AG20443 (cell line): ENCODE measurements at places on chromosomes 7 and 10.
A peak's percentile ranks its signal among the peaks of the same experiment; 100 is the strongest.

GRCh38 chr10:15821046-15821683, 39.1 kb downstream of the MINDY3 start:
- peak; percentile 17 for DNase-seq

GRCh38 chr7:156019776-156020565, 207.7 kb upstream of the SHH start:
- DNase-seq = no peak

GRCh38 chr7:131225619-131226513, 101.8 kb upstream of the MKLN1 start:
- DNase-seq = peak; percentile 50

- DNase-seq = no peak
Measured at GRCh38 chr7:97145068-97145467, 27.6 kb downstream of the SDHAF3 start.

DNA sequence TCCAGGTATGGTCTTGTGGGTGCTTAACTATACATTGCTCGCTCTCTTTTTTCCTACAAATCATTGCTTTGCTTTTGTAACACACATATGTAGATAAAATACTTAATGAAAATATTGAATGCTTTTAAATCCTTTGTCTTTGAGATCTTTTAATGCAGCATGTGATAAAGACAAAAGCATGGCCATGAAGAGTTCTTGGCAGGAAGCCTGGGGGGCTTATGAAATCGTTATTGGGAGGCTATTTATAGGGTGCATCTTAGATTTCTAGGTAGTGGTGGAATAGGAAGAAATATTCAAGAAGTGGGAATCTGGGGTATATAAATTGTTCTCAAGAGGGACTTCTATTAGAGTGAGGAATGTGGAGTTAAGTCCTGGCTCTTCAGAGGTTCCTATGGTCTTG, 21.9 kb downstream of the UBE2D1 start:
- no peak for DNase-seq

DNA sequence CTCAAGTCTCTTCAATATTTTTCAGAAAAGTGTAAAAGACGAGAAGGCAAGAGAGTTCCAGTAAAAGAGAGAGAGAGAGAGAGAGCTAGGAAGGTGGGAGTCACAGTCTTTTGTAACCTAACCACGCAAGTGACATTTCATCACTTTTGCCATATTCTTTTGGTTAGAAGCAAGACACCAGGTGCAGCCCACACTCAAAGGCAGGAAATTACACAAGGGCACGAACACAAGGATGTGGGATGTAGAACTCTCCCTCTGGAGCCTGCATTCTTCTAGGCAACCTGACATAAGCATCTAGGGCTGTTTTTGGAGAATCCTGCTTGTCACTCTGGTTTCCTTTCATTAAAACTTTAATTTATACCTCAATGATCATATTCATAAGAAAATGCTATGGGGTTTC, 1213.1 kb downstream of the DNAJB9 start:
- no peak for DNase-seq

DNA sequence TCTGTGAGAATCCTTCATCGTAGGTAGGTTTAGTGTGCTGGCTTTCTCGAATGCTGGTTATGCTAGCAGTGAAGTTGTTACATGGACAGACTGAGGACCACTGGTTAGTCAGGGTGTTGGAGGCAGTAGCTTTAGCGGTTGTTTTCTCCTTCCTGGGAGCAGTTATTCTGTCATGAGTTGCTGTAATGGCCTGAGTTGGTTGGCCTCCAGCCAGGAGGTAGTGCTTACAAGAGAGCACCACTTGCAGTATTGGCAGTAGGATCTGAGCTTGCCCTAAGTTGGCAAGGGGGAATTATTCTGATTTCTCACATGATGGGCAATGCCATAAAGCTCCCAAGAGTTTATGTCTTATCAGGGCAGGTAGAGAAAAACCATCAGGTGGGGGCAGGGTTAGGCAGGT, 58.0 kb downstream of the IPMK start:
- DNase-seq = no peak

- DNase-seq = peak; percentile 73
Measured at GRCh38 chr10:117005026-117005526, at the start of gene SHTN1. SHTN1 (minus strand) TSS chr10:117005187; CDS start chr10:117005079, 108 bp downstream.

GRCh38 chr10:84739641-84740040, 411.3 kb downstream of the CCSER2 start:
- no peak for DNase-seq

GRCh38 chr7:102860351-102860811, 52.4 kb upstream of the LRRC17 start:
- DNase-seq = peak; percentile 25

- peak; percentile 14 for DNase-seq
Measured at GRCh38 chr7:2289111-2289586, 25.1 kb downstream of the SNX8 start.

DNA sequence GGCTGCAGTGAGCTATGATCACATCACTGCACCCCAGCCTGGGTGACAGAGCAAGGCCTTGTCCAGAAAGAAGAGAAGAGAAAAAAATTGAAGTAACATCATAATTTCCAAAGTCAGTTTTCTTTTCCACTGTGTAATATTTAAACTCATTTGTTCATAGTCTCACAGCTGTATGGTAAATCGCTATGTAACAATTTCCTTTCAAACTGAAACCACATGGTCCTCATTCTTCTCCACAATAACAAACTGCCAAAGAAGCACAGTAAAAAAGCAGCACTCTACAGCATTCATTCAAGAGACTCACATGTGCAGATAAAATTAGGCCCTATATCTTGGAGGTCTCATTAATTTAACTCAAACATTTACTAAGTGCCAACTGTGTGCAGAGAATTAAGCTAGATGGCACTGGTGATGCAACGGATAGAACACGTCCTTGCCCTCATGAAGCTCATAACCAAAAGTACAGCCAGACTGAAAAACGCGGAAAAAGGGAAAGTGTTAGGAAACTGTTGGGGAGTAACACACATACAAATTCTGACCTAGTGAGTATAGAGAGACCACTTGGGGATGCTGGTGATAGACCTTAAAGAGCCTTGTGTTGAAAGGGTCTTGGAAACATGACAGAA, 174.0 kb upstream of the KCTD7 start:
- no peak for DNase-seq

DNA sequence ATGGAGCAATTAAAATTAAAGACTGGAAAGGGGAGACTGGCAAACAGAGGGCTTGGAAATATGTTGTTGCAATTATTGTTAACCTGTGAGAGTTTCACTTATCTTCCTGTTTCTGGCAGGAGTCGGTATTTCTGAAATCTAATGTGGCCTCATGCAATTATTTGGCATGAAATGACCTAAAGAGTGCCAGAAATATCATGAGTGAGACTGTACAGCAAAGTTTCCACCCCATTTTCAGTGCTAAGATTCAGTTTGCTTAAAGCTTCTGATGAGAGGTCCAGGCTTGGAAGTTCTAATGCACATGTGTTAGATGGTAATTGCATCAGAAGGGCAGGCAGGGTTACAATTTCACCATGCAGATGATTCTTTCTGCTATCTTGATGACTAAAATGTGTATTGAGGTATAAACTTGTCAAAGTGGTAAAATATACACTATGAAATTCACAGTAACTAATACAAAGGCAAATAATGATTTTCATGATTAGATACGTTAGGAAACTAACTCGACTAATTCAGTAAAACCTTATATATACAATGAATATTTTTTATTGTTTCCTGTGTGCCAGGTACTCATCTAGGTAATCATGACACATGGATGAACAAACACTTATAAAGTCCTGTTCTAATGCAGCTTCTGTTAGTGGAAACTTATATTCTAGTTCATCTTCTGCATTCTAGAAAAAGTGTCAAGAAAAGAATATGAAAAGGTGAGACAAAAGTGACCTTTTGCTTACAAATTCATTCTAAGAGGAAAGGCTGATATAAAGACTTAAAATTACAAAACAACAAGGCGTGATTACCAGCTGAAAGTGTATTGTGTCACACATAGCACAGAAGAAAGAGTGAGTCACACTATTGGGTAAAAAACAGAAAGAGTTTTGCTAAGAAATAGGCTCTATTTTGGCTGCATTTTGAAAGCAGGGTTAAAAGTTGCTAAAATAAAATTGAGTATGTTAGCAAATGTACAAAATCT, 533.4 kb upstream of the SEMA3D start:
- DNase-seq = peak; percentile 56

DNA sequence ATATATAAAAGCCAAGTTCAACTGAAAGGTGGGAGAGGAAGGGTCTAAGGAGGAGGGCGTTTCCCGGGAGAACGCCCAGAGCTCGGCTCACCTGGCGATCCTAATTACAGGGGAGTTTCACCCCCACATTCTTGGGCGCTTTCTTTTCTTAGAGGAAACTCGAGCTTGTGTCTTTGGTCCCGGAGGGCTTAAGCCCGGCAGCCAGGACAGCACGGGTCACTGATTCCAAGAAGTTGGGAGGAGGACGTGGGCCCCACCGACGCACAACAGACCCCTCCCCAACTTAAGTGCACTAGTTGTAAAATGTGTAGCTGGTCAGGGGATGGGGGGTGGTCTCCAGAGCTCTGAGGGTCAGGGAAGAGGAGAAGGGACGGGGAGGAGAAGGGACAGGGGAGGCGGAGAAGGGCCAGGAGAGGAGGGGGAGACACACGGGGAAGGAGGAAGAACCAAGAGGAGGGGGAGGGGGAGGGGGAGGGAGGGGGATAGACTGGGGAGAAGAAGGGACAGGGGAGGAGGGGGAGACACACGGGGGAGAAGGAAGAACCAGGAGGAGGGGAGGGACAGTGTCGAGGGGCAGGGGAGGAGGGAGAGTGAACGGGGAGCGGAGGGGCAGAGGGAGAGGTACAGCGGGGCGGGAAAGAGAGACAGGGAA, 874 bp downstream of the BAIAP2L1 start:
- peak; percentile 10 for DNase-seq

DNA sequence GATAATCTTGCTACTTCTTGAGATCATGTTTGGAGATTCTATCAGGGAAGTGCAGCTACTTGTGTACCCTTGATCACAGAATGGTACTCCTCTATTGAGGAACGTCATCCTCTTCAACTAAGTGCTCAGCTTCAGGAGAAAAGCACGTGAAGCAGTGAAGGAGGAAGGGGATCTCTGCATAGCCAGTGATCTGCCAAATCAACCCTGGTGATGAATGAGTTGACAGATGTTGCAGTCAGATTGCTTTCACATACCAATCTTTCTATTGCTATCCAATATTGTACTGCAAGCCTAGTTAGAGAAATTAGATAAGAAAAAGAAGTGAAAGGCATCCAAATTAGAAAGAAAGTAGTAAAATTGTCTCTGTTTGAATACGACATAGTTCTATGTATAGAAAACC, 309.4 kb downstream of the TWIST1 start:
- DNase-seq = no peak

DNA sequence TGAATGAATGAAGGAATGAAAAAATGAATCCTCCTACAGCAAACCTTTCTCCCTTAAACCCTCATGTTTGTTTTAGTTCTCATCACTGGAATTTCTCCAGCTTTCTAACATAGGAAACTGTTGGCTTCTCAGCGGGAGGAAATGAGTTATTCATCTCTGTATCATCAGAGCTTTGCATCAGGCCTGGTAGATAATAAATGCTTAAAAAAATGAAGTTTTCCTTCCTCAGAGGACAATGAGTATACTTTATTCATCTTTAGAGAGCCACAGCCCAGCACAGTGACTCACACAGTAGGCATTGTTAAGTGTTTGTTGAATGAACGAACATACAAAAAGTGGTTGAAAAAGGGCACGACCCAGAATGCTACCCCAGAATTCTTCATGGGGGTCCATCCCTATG, 62.6 kb downstream of the COL13A1 start:
- DNase-seq = peak; percentile 63

GRCh38 chr7:106657085-106657991, 3.6 kb downstream of the CCDC71L start:
- DNase-seq = no peak
